Kasumi-1 (cell line): ENCODE measurements at places on chromosomes 2 and 18.

- no peak for DNase-seq
These were observed 89.0 kb downstream of the ZNF532 start for GRCh38 chr18:58953627-58954026.

GRCh38 chr2:174334781-174335251 is at the start of gene SP9:
Gene SP9, plus strand, starts transcription at chr2:174334954. Its CDS starts 139 bp downstream, at chr2:174335093.
- peak; percentile 35 for DNase-seq

GRCh38 chr2:154143105-154143504 is 271.4 kb downstream of the GALNT13 start:
- no peak for DNase-seq

GRCh38 chr2:86617738-86618137 is 5.9 kb downstream of the RNF103 start:
- DNase-seq: no peak

DNA sequence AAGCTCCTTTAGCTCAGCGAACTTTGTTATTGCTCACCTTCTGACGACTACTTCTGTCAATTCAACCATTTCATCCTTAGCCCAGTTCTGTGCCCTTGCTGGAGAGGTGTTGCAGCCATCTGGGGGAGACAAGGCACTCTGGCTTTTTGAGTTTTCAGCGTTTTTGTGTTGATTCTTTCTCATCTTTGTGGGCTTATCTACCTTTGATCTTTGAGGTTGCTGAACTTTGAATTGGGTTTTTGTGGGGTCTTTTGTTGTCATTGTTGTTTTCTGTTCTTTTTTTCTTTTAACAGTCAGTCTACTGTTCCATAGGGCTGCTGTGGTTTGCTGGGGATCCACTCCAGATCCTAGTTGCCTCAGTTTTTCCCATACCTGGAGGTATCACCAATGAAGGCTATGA is 57.3 kb downstream of the GTF3C3 start:
- no peak for DNase-seq

DNA sequence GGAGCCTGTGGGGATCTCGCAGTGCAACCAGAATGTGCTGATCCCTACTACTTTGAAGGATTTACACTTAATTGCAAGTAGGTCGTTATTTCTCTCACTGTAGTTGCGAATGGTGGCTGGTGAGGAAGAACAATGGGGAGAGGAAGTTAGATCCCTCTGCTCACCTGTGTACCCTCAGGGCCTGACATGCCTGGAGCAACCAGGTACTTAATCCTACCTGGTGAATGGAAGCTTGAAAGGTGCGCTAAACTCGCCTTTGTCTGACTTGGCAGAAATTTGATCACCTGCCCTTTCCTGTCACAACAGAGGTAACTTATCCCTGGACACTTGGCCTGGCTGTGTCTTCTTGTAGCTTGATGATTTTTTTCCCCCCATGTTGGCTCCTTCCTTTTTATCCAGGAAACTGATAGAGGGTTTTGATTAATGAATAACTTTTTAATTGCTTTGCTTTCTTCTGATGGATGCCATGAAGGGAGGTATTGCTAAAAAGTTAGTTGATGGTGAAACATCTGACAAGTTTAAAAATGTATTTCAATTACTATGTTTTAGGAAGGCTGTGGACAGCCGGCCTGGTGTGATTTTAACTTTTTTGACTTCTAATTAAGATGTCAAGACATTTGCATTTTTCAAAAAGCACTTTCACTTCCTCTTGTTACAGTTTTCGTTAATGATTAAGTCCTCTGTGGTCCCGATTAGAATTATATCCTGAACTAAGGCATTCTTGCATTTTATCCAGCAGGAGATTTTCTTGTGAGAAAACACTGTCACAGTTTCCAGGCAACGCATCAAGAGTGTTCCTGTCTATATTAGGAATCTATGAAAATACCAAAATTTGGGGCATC is 9.2 kb downstream of the SGPP2 start:
- no peak for DNase-seq

GRCh38 chr2:240322231-240322955 is 113.1 kb upstream of the GPC1 start:
- DNase-seq: no peak

- DNase-seq: no peak
These were observed 29.6 kb upstream of the DSC1 start for GRCh38 chr18:31192086-31192776.

DNA sequence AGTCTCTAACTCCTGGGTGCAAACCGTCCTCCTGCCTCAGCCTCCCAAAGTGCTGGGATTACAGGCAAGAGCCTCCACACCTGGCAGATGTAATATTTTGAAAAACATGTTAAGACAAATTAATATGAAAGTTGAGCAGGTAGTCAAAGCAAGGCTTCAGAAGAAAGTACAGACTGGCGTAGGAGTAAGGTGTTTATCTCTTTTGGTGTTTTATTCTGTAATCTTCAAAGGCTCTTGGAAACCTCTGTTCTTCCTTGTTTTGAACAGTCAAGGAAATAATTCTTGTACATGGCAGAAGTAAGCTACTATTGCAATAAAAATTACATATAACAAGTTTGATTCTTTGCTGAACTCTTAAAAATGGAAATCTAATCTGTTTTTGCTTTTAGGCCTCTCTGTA is 5.3 kb downstream of the RNF138 start:
- no peak for DNase-seq

- DNase-seq: peak; percentile 86
These were observed 12.3 kb downstream of the CEP192 start for GRCh38 chr18:13003466-13003896.

GRCh38 chr2:58973811-58974281 is 732.7 kb upstream of the FANCL start:
- no peak for DNase-seq

DNA sequence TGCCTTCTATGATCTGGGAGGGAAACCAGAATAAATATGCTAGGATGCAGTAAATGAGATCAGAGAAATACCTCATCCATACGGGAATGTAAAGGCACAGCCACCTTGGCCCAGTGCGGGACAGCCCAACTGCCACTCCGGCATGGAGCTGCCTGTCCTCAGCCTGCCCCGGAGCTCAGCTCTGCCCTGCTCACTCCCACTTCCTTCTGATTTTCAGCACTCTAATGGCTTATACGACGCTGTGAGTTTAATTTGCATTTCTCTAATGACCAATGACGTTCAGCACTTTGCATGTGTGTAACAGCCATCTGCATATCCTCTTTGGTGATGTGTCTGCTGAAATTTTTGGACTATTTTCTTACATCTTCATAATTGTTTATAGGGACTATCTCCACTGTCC is 172.5 kb upstream of the RAB6C start:
- DNase-seq: no peak

GRCh38 chr2:85019121-85019520 is 48.2 kb downstream of the KCMF1 start:
- DNase-seq: no peak

GRCh38 chr2:66455490-66455889 is 20.6 kb downstream of the MEIS1 start:
- DNase-seq: no peak

GRCh38 chr2:11683476-11683875 is 13.5 kb upstream of the NTSR2 start:
- no peak for DNase-seq

DNA sequence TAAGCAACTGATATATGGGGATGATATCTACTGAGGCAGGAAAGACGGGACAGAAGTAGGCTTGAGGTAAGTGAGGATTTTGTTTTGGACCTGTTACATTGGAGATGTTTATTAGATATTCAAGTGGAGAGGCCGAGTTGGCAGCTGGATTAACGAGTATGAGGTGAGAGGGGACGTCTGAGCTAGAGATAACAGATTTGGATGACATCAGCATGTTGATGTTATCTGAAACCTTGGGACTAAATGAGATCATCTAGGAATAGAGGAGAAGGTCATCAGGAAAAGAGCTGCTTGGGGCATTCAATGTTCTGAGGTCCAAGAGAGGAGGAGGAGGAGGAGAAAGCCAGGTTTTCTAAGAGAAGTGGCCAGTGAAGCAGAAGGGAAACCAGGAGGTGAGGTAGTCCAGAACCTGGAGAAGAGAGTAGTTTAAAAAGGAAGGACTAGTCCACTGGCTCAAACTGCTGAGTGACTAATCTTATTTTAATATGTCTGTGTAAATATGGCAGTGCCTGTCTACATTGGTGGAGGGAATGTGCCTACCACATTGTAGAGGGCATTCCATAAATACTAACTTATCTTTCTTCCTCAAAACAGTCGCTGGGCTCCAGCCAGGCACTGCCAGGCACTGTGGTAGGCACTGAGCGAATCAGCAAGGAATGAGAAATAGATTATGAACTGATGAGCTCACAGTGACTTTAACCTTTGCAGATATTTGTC is 488.3 kb downstream of the DLGAP1 start:
- no peak for DNase-seq

DNA sequence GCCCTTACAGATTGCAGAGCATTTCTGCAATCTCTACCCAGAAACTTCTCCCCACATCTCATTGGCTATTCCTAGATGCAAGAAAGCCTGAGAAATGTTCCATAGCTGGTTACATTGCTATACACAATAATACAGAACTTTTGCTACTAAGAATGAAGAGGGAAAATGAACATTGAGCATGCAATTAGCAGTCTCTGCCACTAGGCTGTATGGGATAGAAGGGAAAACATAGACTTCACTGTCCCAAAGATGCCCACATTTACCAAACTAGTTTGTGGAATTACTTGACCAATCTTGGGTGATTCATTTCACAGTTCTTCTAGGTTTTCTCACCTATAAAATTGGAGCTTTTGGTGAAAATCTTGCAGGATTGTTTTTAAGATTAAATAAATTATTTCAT is 265.7 kb upstream of the NT5C1B start:
- DNase-seq: no peak

DNA sequence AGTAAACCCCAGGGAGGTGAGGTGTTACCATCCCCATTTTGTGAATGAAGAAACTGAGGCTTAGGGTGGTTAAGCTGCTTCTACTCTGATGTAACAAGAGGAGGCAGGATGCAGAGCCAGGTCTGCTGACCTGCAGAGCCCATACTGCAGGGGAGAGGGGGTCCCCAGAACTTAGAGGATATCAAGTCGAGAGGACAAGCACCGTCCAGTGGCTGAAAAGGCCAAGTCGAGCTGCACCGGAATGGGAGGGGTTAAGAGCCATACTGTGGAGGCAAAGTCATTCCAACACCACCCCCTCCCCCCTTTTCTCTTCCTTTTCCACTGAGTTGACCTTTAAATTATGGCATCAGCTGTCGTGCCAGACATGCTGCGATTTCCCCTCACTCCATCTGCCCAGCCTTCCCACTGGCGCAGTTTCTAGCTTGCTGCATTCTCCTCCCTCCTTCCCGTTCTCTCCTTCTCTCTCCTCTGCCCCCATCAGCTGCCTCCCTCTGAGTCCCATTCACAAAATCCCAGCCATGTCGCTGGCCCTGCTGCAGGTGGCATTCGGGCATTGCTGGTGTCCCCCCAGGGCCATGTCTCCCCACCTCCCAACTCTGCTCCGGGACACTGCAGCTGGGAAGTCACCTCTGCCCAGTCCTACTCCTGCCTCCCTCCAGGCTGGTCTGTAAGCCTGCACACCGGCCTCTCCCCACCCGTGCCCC is 346.9 kb downstream of the DYSF start:
- no peak for DNase-seq

- no peak for DNase-seq
These were observed 26.3 kb downstream of the SERPINB13 start for GRCh38 chr18:63613420-63613819.

DNA sequence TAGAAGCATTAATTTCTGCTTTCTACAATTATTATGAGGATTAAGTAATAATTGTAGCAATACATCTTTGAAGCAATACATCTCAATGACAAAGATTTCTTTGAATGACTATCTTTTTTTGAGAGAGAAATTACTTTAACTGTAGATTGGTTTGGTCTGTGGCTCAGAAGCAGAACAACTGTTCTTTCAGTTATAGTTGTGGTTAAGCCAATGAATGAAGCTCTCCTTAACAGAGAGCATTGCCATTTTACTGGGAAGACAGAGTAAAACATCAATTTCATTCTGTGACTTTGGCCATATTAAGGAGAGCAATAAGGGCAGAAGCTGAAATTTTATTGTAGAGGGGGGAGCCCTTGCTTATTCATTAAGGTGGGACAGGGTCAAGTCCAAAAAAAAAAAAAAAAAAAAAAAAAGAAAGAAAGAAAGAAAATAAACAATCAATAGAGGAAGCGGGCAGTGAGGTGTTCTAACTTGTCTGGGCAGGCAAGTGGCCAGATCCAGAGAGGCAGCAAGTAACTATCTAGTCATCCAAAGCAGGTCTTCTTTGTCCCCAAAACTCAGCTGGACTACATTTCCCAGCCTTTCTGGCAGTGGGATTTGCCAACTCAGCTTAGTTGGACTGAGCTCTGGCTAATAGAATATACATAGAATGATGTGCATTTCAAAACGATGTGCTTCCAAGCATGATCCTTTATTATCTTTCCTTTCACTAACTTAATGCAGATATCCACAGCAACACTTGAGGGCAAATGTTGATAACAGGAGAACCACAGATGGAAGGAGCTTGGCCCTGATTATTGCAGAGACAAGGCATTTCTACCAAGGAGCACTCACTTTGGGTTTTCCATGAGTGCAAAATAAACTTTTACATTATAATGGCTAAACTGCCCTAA is 462.7 kb upstream of the CDH20 start:
- DNase-seq: no peak

GRCh38 chr2:74072565-74072964 is 75.1 kb downstream of the BOLA3 start:
- DNase-seq: peak; percentile 23

- DNase-seq: no peak
These were observed 39.2 kb upstream of the ACTR3 start for GRCh38 chr2:113850687-113851086.

DNA sequence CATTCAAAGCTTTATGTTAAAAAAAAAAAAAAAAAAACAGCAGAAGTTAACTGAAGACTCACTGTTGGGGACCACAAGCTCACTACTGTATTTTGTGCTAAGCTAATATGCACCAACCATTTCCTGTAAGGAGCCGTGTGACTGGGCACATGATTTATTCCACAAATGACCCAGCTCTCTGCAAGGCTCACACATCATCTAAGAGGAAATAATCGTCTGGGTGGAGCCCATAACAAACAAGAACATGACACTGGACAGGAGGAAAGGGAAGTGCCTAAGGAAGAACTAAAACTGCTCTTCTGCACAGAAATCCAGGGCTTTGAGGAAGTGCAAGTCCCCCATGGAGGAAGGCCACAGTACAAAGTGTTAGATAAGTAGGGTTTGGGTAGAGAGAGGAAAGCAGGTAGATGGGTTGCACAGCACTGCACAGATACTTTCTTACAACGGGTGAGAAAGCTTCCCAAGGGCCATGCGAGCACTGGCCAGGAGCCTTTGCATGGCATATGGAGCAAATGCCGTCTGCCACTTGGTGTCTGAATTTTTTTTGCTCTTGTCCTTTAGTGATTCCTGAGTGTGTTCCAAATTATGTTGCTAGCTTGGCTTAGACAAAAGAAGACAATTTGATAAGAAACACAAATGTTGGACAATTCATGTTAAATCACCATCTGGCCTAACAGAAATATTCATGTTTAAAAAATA is 24.4 kb downstream of the NFE2L2 start:
- DNase-seq: peak; percentile 99

DNA sequence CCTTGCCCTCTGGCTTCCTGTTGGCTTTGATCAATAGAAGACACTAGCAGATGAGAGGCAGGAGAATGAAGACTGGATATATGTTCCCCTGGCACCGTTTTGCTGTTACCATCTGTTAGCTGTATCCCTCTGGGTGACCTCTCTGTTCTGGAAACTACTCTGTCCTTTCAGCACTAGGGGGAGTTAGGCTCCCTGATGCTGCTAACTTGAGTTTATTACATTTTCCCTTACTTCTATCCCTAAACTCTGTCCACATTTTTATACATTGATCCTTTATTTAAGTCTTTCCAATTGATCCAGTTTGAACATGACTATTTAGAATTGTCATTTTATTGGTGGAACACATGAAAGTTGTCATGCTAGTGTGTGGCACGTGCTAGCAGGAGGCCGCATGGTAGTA is 1014.3 kb upstream of the CDH2 start:
- DNase-seq: peak; percentile 35
